Activated CD4-positive, alpha-beta T cell treated with anti-CD3 and anti-CD28 coated beads for 36 hours (primary cell): ENCODE measurements at places on chromosomes 11 and 22.

DNA sequence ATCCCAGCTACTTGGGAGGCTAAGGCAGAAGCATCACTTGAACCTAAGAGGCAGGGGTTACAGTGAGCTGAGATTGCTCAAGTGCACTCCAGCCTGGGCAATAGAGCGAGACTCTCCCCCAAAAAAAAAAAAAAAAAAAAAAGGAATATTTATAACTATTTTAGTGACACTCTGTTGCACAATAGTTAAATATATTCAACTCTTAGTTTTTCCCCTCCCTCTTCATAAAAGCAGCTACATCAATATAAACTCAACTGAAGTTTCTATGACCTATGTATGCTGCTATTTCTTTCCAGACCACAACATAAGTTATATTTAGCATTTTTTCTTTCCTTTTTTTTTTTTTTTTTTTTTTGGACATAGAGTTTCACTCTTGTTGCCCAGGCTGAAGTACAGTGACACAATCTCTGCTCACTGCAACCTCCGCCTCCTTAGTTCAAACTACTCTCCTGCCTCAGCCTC is 19.2 kb downstream of the CELF1 start:
- DNase-seq: no peak

GRCh38 chr11:125347261-125347585 is 148.8 kb downstream of the FEZ1 start:
- no peak for DNase-seq

DNA sequence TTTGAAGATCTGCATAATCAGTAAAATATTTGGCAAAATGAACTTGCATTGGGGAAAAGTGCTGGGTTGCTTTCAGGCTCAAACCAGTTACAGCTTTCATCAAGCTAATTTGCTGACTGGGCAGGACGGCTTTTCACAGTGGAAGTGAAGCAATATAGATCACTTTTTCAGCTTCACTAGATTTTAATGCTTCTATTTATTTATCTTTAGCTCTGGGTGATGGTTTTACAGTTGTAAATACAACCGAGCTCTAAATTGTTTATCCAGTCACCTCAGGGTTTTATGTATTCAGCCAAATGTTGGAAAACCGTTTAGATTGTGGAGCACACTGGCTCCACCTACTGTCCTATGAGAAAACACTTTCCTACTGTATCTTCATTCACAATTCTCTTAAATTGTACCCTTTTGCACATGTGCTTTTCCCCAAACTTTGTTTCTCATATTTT is 58.2 kb downstream of the ACER3 start:
- DNase-seq: peak; percentile 7

GRCh38 chr11:10205928-10206327 is 88.1 kb downstream of the SBF2 start:
- no peak for DNase-seq

DNA sequence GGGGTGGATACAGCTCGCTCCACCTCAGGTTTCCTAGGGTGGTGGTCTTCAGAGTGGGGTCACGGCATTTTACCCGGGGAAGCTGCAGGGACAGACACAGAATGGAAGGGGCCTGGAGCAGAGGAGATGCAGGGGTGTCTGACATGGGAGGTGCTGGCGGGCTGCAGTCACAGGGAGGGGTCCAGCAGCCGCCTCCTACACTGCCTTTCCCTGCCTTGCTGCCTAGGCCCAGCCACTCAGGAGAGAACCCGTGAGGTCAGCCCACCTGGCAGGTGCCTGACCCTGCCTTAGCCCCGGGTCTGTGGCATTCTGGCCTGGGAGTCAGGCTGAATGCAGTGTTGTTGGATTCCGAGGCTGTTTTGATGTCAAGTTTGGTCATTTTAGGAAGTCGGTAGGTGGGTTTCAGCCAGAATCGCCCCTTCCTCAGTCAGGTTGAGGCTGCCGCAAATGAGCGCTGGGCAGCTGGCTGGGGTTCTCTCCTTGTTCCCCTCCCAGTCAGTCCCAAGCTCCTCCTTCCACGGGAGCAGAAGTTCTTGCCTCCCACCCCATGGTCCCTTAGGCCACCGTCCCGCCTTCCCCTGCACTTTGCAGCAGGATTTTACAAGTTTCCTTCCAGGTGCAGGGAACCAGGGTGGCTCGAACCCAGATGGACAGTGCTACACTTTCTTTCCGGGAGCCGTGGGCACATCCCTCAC is 294.5 kb downstream of the TBC1D22A start:
- no peak for DNase-seq

- DNase-seq: no peak
Observed at GRCh38 chr11:35689081-35689996, 26.8 kb downstream of the TRIM44 start.

DNA sequence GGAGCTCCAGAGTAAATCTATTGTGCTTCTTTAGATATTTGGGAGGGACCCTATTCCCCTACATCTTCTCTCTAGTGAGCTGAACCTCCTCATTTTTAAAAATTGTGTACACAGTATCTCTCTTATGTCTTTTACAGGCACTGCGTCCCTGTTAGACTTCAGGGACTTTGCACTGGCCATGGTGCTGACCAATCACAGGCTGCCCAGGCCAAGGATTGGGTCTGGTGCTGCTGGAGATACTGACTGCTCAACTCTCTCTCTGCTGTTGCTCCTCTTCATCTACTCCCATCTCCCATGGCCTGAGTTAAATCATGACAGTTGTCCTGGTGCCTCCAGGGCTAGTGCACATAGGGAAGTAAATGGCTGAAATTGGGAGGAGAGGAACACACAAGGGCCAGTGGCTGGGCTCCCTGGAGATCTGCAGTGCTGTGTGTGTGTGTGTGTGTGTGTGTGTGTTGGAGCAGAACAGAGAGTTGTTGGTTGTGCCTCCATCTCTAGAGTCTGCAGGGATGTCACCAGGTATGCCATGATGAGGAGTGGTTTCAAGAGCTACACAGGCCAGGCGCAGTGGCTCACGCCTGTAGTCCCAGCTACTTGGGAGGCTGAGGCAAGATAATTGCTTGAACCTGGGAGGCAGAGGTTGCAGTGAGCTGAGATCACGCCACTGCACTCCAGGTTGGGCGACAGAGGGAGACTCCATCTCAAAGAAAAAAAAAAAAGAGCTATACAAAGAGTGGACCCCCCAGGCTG is 155.3 kb downstream of the ST3GAL4 start:
- DNase-seq: no peak

GRCh38 chr11:85167038-85167437 is 460.1 kb downstream of the DLG2 start:
- DNase-seq: no peak

GRCh38 chr22:19723232-19723982 is at the start of gene GP1BB:
Gene GP1BB (plus strand): TSS chr22:19723539. CDS start chr22:19723570, 31 bp downstream.
- peak; percentile 69 for DNase-seq

DNA sequence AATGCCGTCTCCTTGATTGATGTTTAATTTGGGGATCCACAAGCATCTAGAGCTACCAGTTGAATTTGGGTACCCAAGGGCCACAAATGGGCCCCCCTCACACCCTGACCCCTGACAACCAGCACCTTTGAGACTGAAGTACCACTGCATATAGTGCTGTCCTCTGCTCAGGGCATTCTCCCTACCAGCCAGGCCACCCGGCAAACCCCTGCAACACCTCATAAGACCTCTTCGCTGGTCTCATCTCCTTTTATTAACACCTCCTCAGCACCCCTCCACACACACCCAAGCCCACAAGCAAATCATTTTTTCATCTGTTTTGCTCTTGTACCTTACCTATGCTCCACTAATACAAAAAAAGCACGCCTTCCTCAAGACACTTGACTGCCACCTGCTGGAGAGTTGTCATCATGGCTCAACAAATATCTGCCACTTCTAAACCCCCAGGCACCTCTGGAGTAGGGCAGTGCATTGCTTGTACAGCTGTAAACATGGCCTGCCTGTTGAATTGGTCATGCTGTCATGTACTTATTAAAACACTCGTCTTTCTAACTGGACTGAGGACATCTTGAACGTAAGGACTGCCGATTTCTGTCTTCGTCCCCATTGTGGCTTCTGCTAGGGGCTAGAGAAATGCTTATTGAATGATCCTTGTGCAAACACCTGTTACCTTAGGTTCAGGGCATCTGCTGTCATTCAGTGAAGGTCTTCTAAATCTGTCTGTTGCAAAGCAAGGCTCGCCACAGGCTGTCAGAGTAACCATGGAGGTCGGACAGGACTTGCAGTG is 66.5 kb downstream of the BMAL1 start:
- peak; percentile 84 for DNase-seq

- peak; percentile 62 for DNase-seq
Observed at GRCh38 chr11:117144477-117145392, 648 bp downstream of the PAFAH1B2 start.

GRCh38 chr11:71223081-71223405 is 29.3 kb downstream of the SHANK2 start:
- DNase-seq: no peak

- DNase-seq: no peak
Observed at GRCh38 chr11:94849839-94850238, 81.7 kb downstream of the AMOTL1 start.

GRCh38 chr11:12509371-12509770 is 132.0 kb downstream of the PARVA start:
- DNase-seq: no peak

DNA sequence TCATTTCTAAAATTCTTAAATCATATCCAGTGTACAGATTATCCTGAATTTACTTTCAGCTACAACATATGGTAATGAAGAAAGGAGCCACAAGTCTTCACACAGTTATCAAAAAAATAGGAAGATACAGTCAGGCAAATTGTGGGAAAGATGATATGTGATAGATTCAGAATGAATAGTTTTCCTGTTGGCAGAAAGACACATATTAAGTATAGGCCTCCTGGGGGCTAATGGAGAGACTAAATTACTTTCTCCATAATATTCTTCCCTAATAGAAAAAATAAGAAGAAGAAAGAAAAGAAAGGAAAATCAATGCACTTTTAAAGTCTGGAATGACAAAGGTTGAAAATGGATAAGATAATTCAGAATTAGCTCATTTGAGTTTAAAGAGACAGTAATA is 2073.5 kb downstream of the LRRC4C start:
- no peak for DNase-seq
